ENCODE measurements at places on chromosomes 4 and X.

GRCh38 chr4:168879188-168879587 lies 130.9 kb downstream of the CBR4 start:
- DNase-seq = no peak

DNA sequence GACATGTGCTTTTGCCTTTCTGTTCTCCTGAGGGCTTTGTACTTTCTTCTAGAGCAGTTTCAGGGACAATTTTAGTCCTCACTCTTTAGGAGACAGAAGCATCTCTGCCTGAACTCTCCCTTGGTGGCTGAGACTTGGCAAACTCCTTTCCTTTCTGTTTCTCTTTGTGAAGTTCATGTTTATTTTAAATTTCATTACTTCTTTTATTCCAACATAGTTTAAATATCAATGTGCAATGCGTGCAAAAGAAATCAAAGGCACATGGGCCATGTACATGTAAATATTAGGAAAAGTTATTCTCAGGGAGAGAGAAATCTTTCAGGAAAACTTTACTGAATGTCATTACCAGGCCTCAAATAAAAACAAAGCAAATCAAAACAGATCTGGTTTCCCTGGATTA lies 177.6 kb downstream of the RNF150 start:
- DNase-seq = no peak

GRCh38 chr4:169440446-169440845 lies 169.7 kb upstream of the SH3RF1 start:
- DNase-seq = no peak

DNA sequence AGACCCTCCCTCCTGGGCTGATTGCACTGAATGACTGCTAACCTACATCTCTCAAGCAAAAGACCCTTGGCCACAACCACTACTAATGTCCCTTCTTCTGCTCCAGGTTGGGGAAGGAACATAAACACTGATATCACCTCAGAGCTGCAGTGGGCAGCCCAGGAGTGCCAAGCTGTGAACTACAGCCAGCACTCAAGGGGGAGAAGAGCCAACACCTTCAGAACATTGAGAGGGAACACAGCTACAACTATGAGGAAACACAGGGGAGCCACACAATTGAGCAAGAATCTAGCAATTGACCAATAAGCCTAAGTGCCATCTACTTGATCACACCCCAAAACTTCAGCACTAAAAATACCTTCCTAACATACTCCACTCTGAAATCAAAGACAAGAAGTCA lies 222.8 kb downstream of the SPATA18 start:
- no peak for DNase-seq

- no peak for DNase-seq
Measured at GRCh38 chrX:30657196-30658161, 4.3 kb downstream of the GK start.

GRCh38 chr4:46123913-46124755 lies at the start of gene GABRG1:
Gene GABRG1, minus strand, starts transcription at chr4:46124054. Its CDS starts 141 bp downstream, at chr4:46123913.
- DNase-seq = no peak

DNA sequence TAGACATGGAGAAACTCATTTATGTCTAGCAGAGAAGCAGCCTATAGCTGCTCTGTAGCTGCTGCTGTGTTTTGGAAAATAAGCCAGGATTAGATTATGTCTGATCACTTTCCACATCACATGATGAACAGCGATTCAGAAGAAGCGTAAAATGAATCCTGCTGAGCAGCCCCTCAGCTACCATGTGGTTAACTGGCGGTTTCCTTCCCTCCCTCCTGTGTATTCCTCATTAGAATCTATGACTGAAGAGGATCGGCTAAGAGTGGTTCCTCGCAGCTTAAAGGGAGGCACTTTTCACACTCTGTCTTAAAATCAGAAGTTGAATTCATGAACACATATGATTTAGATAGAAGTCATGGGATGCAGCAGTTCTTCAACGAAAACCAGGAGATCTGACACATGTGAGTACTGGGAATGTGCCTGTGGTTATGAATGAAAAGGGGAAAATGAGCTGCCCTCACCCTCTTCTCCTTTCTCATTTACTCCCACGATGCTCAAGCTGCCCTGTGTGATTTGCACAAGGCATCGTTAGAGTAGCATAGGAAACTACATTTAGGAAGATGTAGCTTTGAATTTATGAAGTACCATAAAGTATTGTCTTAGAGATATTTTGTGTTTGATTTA lies at the start of gene PPEF1:
PPEF1 (plus strand) TSS at position 220 of the 624 bp plus-strand sequence; CDS start at position 356, 136 bp downstream.
- DNase-seq = no peak

DNA sequence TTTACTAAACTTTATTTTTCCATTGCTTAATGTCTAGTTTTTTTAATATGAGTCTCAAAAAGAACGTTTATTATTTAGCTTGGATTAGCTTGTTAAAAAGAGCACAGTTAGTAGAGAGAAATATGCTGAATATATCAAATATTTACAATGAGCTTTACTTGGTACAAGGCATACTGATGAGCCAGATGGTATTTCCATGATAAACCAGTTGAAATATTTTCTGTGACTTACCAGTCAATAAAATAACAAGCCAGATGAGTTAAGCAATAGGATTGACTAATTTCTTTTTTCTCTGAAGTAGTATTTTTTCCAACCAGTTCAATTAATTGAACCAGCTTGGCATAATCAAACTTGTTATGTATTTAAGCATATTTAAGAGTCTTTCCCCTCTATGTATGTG lies 134.1 kb downstream of the KLHL34 start:
- no peak for DNase-seq

DNA sequence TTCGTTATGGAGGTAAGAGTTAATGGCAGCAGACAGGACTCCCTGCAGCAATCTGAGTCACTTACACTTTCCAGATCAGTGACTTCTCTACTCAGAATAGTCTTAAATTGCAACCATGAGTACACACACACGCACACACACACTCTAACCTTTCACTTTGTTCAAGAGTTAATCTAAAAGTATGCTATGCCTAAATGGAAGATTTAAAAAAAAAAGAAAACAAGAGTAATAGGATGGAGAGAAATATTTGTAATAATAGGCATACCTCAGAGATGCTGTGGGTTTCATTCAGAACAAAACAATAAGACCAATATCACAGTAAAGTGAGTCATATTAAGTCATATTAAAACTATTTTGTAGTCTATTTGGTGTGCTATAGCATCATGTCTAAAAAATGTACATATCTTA lies 969.1 kb upstream of the PCDH10 start:
- DNase-seq = no peak

DNA sequence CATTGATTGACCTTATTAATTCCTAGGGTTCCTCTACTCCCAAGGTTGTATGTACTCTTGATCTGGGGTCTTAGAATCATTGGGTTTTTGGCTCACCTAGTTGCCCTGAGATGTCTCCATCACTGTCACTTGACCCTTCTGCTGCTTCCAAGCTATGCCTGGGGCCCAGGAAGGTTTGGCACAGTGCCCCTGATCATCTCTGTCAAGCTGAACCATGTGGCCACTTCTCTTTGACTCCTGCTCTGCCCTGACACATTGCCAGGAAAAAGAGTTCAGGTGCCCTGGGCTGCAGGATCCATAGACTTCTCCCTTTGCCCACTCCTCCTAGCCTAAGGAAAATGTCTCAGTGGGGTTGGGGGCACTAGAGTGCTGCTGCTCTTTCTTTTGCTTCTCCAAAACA lies 3.9 kb upstream of the CHST7 start:
- no peak for DNase-seq

DNA sequence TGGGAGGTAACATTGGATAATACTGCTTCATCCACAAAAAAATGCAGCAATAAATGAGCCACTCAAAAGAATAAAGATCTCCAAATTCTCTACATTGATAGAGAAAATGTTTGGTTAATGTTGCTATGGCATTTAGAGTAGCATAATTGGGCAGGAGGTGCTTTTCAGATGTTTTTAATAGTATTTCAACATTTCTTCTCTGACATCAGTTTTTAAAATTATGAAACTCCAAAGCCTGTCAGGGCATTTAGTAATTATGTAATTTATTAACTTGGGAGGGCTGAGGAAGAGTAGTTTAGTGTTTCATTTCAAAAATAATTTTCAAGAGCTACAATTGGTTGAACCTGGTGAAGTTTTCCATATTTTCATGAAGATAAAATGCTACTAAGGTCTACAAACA lies 211.3 kb upstream of the INTU start:
- DNase-seq = no peak

DNA sequence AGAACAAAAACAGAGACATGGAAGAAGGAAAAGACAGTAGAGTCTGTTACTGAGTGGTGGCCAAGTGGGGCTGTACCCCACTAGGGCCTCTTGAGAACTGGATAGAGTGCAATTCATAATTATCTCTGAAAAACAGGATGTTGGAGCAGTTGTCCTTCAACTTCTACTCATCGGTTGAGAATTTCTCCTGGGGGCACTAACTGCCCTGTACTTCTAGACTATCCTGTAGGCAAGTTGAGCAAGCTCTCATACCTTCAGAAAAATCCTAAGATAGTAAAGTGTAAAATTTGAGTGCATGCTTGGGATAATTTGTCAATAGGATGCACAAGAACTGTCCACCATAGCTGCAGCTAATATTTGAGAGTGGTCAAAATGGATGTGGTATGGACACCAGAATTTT lies 179.7 kb upstream of the CNKSR2 start:
- DNase-seq = no peak

GRCh38 chr4:79854856-79855502 lies 218.1 kb downstream of the ANTXR2 start:
- DNase-seq = no peak

DNA sequence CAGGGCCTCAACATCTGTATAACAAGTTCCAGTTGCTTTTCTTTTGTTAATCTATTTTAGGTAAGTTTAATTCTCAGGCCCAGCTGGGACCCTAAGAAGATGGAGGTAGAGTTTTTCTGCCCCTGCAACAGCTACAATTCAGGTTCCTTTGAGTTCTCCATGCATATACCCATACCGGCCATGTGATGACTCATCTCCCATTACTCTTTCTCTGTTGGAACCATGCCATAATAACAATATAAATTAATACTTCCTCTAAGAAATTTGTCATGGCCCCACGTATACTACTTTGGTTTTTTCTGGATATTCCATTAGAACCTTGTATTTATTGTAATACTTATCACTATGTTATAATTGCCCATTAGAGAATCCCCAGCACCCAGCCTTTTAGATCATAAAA lies 1.3 kb upstream of the INTU start:
- DNase-seq = no peak

DNA sequence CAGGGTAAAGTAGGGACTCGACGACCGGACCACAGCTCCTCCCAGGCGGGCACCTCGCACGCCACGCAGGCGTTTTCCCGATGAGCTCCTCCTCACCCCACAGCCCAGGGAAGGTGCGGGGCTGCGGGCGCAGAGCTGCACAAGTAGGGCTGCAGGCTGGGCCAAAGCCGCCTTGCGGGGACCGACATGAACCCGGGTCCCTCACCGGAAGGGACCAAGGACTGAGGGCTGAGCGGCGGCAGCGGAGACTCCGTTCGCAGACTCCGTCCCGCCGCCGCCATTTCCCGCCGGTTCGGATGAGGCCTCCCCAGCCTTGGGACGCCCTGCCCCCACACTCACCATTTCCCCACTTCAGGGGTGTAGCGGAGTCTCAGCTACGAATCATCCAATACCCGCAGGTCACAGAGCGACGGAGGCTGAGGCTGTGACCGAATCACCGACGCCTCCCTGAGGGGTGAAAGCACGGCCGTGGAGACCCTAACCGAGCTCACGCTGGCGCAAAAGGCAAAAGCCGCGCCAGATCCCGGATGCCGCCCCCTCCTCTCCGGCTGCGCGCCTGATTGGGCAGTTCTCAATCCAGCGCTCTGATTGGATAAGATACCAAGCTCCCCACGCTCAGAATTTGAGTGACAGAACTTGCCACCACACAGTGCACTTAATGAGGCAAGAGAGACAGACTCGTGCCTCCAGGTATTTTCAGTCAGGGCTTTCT lies at the start of gene ZNF732:
ZNF732 (minus strand) TSS at position 506 of the 712 bp plus-strand sequence; CDS start at position 342, 164 bp downstream.
- no peak for DNase-seq

GRCh38 chr4:14315129-14315528 lies 687.2 kb upstream of the CPEB2 start:
- no peak for DNase-seq

GRCh38 chr4:145083891-145084605 lies 13.9 kb downstream of the ANAPC10 start:
- DNase-seq = no peak

Data from stimulated activated CD4-positive, alpha-beta T cell treated with anti-CD3 and anti-CD28 coated beads, Interleukin-12 subunit alpha, Interleukin-12 subunit beta, amount 100 ng/mL, for 24 hours (primary cell).